Right ventricle myocardium inferior (tissue), 1 donor: ENCODE measurements at places on chromosomes 11 and 22.

DNA sequence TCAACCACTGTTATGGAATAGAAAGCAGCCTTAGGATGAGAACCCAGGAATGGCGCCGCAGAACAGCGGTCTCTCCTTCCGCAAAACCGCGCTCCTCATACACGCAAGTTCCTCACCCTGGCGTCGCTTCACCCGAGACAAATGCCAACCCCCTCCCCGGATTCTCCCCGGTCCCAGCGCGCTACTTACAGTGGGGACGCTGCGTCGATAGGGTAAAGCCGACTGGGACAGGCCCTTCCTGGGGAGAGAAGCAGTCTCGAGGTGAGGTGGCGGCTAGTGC, 287 bp downstream of the RPS13 start:
- DNase-seq, result no peak

GRCh38 chr11:67645521-67646461, 4.7 kb downstream of the ACY3 start:
- no peak for DNase-seq

- no peak for DNase-seq
Measured at GRCh38 chr11:118659953-118660680, 19.3 kb downstream of the TREH start.

GRCh38 chr11:125070699-125071254, 7.7 kb downstream of the SLC37A2 start:
- DNase-seq, result peak; percentile 83

DNA sequence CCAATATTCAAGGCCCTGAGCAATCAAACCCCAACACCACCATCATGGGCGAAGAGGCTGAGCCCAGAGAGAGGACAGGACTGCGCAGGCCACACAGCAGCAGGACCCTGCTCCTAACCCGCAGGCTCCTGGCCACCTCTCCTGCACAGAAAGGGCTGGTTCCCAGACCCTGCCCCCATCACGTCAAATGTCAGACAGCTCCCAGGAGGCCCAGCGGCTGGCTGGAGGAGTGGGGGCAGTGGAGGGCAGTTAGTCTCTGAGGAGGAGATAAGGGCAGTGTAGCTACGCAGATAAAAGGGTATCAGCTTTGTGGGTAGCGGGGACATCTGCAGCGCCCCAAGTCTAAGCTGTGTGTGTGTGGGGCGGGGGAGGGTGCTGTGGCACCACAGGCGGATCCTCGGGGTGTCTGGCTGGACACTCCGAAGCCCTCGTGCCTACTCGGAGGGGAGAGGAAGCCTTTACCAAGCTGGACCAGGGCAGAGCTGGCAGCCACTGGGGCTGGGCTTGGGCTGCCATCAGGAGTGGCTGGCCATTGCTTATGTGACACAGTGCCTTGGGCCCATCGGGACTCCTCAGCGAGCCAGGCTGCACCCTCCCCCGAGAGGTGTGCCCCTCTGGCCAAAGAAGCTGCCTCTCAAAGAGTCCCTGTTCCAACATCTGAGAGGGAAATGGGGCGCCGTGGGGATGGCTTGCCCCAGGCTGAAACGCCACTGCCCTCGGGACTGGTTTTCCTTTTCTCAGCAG, 21.5 kb downstream of the FADS3 start:
- peak; percentile 64 for DNase-seq

GRCh38 chr11:2182075-2182474, 10.5 kb upstream of the TH start:
- no peak for DNase-seq

GRCh38 chr22:39984746-39985145, 10.0 kb upstream of the FAM83F start:
- no peak for DNase-seq

GRCh38 chr11:92475819-92476218, 251.2 kb downstream of the FAT3 start:
- DNase-seq, result no peak

- DNase-seq, result no peak
Measured at GRCh38 chr11:121654843-121655536, 202.2 kb upstream of the SORL1-AS1 start.

DNA sequence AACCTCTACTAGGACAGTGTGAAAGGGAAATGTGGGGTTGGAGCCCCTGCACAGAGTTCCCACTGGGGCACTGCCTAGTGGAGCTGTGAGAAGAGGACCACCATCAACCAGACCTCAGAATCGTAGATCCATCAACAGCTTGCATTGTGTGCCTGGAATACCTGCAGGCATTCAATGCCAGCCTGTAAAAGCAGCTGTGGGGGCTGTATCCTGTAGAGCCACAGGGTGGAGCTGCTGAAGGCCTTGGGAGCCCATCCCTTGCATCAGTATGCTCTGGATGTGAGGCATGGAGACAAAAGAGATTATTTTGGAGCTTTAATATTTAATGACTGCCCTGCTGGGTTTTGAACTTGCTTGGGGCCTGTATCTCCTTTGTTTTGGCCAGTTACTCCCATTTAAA, 46.3 kb downstream of the PGR start:
- DNase-seq, result no peak

- DNase-seq, result no peak
Measured at GRCh38 chr22:36963302-36963701, 49.9 kb downstream of the CSF2RB start.

DNA sequence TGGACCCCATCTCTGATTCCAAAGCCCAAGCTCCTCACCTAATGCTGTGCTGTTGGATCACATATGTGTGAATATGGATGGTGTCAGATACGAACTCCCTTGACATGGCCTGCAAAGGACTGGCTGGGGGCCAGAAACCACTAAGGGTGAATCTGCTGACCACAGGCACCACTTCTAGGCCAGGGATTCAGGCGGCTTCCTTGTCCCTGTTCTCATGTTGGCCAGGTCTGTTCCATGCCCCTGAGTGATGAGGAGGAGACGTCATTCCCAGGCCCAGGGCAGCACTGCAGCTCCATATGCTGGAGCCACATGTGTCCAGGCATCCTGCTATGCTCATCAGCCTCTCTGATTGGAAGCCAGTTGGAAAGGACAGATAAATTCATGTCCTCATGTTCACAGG, 130.0 kb upstream of the BDNF start:
- DNase-seq, result no peak

- no peak for DNase-seq
Measured at GRCh38 chr11:11370255-11370961, 17.4 kb upstream of the CSNK2A3 start.

DNA sequence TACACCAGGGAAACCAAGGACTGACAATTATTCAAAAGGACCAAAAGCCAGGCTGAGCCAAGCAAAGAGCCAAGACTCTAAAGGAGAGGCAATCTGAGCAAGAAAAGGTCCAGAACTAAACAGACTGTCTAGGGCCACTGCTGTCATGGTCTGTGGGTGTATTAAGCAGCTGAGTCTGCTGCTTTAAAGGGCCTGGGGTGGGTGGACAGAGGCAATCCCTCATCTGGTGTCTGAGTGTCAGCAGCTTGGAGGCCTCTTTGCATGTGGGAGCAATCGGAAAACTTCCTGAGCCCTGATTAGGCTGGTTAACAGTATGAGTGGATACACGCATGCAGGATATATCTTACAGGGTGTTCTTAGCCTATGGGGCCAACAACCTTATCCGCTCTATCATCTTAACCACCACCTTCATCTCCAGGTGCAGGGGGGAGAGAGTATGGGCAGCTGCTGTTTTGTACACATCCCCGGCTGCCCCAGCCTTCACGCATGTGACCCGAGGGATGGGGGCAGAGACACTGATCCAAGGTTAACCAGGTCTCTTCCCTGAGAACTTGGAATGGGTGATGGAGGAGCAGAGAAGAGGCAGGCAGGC, 67.5 kb upstream of the TIMP3 start:
- DNase-seq, result no peak

- no peak for DNase-seq
Measured at GRCh38 chr11:55571828-55572227, at the start of gene OR4C16. Gene OR4C16, plus strand, starts transcription at chr11:55572128. Its CDS starts 0 bp downstream, at chr11:55572128.

GRCh38 chr11:79484872-79485271, 44.0 kb upstream of the TENM4 start:
- DNase-seq, result no peak

DNA sequence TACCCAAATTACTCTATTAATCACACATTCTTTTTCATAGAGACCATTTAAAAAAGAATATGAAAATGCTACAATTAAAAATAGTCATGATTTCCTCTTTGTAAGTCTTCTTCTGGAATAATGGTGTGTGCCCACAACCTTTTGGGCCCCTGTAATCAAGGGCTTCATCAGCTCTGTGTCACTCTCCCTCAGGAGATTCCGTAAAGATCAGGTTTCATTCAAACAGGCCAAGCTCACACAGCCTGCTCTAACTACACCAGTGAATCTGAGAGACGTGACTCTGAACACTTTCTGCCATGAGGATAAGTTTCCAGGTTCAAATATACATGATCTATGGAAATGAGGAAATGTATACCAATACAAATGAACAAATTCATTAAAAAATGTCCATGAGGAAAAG, 9.5 kb downstream of the DRICH1 start:
- DNase-seq, result no peak

GRCh38 chr11:110093407-110094297, 460 bp downstream of the ZC3H12C start:
- DNase-seq, result peak; percentile 88

DNA sequence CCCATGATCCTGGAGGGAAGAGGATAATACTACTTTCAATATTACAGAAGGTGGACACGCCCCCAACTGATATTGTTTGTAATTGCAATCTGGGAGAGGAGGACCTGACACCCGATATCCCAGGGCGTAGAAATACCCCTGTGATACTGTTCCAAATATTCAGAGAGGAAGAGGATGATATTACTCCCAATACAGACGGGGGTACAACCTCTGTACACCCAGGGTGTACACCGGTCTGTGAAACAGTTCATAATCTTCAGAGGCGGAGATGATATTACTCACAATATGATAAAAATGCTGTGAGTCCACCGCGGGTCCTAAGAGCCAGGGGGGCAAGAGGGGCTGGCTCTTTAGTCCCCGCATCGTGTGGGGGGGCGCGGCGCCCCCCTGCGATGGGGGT, 57.2 kb upstream of the ALDH3B2 start:
- DNase-seq, result no peak

GRCh38 chr11:106552694-106553203, 465.5 kb downstream of the GUCY1A2 start:
- DNase-seq, result no peak

DNA sequence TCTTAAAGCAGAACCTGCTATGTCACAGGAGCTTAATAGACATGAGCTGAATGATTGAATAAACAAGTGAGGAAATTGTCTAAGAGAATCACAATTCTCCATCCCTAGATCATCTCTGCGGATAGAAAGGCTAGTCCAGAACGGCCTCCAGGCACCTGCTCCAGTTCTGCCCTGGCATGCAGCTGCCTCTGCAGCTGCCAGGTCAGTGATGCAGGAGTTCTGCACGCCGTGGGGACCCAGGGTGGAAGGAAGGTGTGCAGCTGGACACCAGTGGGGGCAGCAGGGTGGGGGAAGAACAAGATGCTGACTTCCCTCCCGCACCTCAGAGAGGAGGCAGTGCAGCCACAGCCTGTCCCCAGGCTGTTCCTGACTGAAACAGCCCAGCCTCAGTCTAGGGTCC, 192.1 kb upstream of the NCAM1 start:
- DNase-seq, result no peak

DNA sequence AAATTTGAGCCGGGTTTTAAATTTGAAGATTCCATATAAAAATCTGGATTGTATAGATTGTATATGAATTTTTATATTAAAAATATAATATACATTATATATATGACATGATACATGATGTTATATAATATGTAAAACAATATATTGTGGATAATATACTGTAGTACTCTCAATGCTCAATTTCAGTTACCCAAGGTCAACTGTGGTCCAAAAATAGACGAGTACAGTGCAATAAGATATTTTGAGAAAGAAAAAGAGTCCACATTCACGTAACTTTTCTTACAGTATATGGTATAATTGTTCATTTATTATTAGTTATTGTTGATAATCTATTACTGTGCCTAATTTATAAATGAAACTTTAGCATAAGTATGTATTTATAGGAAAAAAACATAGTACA, 94.2 kb upstream of the YWHAH start:
- no peak for DNase-seq

GRCh38 chr11:19191530-19192169, 10.1 kb downstream of the CSRP3 start:
- DNase-seq, result no peak

DNA sequence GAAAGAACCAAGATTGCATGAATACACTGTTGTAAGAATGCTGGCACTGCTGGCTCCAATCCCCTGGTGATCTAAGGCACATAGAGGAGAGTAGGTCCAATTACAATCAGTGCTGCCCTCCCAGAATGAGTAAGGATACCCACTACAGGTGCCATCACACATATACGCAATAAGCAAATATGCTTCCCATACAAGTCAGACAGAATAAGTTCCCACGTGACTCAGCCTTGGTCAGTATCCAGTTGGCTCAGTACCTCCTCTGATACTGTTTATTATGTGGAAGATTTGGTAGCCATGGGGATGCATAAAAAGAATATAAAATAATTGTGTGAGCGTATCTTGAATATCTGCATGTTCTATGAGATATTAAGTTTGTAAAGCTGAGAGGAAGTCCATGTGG, 8.9 kb upstream of the OR2D3 start:
- no peak for DNase-seq

DNA sequence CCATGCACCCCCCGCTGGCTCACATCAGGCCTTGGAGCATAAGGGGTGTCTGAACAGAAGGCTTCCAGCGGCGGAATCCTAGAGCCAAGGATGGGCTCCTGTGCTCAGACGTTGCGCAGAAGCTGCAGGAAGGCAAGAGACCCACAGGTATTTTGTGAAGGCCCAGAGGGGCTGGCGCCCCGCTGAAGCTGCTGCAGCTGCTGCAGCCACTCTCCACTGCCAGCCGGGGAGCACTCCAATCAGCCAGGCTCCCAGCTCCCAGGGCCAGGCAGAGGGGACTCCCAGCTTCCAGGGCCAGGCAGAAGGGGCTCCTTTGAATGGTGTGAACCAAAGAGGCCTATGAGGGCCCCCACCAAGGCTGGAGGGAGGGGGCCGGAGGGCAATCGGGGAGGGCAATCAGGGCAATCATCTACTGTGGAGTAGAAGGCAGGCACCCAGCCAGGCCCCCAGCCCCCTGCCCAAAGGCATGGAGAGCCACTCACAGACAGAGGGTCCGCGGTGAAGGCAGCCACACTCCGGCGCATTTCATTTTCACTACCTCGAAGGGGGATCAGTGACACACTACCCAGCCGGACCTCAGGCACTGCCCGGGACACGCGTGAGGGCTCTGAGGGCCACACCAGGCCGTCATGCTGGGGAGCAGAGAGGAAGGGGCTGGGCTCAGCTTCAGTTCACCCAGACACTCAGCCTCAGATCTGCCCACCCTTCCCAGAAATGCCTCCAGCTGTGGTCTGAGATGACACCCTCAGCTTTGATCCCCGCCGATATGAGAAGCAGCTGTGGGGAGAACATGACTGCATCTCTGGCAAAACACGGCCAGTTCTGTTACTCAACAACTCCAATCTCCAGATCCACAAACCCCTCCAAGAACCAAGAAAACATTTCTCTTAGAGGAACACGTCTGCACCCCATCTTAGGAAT, 11.6 kb upstream of the PDE2A start:
- DNase-seq, result peak; percentile 80

GRCh38 chr11:9013373-9013772, 9.6 kb upstream of the NRIP3 start:
- no peak for DNase-seq
